ENCODE measurements at places on chromosomes 1 and 21.

GRCh38 chr1:2044510-2045319 is 5.5 kb upstream of the PRKCZ start:
- DNase-seq = no peak

DNA sequence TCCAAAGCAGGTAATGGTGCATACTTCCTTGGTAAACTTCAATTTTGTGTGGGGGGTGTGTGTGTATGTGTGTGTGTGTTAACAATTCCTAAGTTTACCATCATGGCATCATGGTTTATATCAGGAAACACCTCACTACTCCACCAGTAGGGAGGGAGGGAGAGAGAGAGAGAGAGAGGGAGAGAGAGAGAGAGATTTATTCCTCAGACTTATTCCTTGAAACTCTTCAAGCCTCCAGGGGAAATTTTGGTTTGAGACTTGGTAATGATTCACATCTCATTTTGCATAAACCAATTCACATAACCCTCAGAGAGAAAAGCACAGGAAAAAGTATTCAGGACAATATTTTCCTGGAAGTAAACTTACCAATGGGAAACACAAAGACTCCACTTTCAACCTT is 115.0 kb downstream of the TTLL7 start:
- no peak for DNase-seq

DNA sequence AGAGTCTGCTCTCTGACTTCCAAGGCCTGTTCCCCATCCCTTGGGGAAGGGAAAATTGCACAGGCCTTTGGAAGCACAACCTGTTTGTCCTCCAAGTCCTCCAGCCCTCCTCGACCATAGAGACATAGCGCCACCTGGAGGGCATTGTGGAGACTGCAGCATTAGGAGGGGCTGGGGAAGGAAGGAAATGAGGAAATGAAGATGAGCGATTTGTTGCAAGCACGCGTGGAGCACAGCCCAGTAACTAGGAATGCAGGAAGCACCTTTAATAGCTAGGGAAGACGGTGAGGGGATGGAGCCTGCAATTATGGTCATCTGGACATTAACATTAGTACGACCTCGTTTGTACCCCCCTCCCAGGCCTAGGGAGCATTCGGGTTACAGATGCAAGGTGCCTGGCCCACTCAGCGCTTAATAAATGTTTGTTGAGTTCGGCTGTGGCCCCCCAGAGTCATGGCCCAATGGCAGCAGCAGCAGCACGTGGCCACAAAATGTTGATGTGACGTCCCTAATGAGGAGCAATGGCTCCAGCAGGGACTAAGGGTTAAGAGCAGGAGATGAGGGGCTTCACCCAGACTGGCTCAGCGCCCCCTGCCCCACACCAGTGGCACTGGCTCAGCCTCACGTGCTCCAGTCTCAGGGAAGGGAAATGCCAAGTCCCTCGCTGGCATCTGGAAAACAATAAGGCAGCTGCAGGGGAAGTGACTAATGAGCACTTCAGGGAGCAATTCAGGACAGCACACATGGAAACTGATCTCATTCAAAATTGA is 8.0 kb upstream of the CAMK2N1 start:
- peak; percentile 69 for DNase-seq

- no peak for DNase-seq
Observed at GRCh38 chr21:37207441-37208009, 59.6 kb downstream of the VPS26C start.

DNA sequence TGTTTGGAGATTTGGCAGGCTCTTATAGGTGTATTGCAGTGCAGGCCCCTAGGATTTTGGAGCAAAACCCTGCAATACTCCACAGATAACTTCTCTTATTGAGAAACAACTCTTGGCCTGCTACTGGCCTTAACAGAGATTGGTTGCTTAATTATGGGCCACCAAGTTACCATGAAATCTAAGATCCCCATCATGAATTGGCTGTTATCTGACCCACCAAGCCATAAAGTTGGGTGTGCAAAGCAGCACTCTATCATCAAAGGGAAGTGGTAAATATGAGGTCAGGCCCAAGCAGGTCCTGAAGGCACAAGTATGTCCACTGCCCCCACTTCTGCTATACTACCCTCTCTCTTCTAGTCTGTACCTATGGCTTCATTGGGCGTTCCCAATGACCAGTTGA is 130.0 kb upstream of the TNFSF4 start:
- DNase-seq = no peak

- no peak for DNase-seq
Observed at GRCh38 chr1:32122151-32122550, 14.3 kb downstream of the KPNA6 start.

DNA sequence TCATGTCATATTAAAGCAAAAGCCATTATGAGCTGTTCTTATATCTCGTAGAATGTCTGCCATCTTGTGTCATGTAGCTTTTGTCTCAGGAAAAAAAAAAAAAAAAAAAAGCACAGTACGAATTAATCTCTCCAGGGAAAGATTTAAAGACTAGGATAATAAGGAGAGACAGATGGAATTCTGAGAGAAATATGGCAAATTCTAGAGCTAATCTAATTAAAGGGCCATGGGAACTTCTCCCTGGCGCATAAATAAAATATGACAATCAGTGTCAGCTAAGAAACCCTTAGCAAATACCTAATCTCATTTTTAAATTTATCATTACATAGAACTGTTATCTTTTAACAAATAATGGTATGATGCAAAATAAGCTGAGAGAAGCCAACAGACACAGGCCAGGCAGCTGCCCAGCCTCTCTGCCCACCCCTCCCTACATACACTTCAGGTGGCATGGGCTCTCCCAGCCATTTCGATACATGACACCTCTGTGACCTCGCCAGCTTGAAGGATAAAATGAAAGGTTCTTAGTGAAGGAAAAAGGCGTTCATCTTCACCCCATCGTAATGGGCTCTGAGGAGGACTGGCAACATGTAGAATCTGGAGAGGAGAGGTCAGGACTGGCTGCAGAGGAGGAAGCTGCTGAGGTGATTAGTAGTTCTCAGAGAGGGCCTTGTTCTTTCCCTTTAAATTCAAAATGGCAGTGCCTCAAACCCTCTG is 39.8 kb downstream of the DISC1 start:
- no peak for DNase-seq

GRCh38 chr1:64765012-64765411 is 20.1 kb downstream of the RAVER2 start:
- no peak for DNase-seq

- no peak for DNase-seq
Observed at GRCh38 chr1:57671750-57672149, 247.9 kb upstream of the DAB1 start.

DNA sequence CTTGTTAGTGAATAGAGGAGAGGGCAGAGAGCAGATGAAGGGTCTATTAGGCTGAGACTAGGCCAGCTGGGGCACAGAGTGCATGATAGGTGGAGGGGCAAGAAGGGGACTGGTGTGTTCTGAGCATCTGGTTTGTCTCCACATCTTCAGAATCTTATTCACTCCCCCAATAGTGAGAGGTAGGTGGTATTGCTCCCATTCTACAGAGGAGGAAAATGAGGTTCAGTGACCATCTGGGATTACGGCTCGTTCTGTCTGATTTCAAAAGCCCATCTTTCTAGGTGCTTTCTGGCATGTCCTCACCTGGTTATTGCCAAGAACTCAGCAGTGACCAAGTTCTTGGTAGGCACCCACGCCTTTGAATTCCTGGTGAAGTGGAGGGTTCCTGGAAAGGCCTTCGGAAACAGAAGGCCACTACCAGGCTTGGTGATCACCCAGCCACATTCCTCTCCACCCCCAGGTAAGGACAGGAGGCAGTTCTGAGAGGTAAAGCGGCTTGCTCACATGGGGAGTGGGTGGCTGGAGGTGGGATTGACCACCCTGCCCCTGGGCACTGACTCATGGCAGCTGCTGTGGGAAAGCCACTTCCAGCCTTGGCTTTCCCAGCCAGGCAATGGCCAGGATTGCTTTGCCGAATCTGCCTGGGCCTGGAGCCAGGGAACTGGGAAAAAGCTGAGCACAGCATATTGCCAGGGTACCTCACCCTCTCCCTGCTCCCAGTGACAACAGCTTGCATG is 18.8 kb upstream of the CITED4 start:
- no peak for DNase-seq

- no peak for DNase-seq
Observed at GRCh38 chr1:40067851-40068250, 27.3 kb downstream of the CAP1 start.

DNA sequence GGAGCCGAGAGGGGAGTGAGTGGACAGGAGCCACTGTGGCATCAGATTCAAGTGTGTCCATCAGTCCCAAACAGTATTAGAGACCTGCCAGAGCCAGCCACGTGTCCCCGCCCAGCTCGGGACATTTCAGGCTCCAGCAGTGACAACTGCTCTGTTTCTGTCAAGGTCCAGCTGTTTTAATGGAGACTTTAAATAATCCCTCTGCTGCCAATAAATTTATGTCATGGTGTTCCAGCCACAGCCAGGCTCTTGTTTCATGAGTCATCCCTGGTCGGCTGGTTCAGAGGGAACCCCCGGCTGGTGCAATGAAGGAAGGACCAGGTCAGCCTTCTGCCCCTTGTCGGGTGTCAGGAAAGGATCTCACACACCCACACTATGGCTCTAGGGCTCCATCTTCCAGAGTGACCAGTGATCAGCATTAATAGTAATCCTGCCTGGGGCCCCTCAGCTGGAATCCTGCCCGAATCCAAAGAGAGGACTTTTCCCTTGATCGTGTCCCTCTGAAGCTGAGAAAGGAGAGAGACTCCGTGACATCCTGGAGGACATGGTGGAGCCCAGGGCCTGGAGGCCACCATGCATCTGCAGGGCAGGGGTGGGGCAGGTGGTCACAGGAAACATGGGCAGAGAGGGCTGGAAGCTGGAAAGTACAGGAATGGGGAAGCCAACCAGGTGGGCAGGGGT is 197.3 kb downstream of the MATN1 start:
- peak; percentile 56 for DNase-seq

DNA sequence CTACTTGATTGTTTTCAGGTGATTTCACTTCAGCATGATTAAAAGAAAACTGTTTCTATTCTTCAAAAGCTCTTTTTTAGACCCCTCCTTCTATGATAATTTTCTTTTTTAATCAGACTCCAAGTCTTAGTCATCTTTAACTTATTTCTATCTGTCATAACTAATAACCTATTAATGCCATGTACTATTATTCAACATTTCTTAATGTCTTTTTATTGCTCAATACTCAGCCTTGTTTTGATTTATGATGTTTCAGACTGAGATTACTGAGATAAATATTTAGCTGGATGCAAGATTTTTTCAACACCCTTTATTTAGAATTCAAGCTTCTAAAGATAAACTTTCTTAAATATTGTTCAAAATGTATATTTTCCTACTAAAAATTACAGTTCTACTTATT is 53.6 kb downstream of the ATP6V1G3 start:
- no peak for DNase-seq

- DNase-seq = no peak
Observed at GRCh38 chr1:53606651-53607051, 132.3 kb downstream of the GLIS1 start.

DNA sequence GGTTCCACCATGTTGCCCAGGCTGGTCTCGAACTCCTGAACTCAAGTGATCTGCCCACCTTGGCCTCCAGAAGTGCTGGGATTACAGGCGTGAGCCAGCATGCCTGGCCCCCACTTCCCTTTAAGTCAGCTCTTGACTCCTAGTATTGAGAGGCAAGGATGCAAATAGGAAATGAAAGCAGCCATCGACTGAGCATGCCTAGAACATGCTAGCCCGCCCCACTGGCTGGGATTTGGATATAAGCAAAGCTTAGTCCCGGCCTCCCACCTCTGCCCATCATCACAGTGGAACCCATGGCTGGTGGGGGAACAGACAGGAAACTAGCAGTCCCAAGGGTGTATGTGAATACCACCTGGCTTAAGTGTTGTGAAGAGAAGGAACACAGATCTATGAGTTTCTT is 10.5 kb downstream of the C1orf167 start:
- DNase-seq = no peak

GRCh38 chr1:1074631-1075147 is 583 bp upstream of the RNF223 start:
- DNase-seq = no peak

- DNase-seq = no peak
Observed at GRCh38 chr1:43225168-43225567, 44.6 kb upstream of the TMEM125 start.

DNA sequence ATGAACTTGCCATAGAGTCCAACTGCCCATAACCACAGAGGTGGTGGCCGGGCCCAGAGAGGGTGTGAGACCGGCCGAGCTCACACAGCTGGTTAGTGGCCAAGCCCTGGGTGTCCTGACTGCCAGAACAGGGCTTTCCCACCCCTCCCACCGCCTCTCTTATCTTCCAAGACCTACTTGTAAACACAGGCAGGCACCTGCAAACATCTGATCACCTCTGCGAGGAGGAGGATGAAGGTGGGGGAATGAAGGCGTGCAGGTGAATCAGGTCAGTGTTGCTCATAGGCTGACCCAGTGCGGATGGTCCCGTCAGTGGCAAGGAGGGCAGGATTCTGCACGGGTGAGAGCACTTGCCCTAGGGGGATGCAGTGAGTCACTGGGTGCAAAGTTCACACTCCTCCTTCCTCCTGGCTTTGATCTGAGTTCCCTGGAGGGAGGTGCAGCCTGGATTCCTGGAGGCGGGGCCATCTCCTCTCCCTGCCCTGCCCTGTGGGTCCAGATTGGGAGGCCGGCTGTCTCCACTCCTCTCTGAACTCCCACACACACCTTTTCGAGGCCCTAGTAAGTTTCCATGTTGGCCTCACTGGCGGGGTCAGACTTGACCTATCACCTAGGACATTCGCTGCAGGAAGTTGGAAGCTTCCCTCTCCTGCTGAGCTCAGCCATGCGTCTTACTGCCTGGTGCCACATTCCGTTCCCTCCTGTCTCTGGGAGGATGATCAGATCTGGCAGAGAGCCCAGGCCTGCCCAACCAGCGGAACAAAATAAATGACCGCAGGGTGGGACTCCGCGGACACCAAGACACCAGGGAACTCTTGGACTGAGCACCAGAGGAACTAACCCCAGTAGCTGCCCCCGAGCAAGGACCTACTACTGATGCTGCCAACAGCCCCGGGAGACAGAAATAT is 7.3 kb downstream of the UQCRHL start:
- peak; percentile 80 for DNase-seq

DNA sequence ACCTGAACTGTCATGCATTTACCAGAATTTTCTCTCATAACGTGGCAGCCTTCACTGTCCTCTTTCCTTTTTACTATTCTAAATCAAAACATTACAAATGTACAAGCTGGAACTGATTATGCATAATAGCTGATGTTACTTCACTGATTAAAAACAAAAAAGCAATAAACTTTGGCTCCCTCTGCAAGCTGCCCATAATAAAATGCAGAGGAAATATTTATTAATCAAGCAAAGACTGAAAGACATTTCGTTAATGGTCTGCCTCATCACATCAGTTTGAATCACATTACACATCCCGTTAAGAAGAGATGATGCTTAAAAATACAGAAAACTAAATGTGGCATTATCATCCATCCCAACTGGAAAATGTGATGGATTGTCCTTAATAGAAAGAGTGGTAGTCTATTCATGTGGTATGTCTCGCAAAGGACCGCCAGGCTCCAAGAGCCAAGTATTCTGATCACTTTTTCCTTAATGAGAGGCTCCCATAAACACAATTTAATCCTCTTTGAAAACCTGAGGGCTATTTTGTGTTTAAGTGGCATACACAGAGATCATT is 225.3 kb downstream of the RGS7 start:
- DNase-seq = no peak

GRCh38 chr1:211643324-211644212 is 31.9 kb downstream of the NEK2 start:
- no peak for DNase-seq

GRCh38 chr1:230212405-230212936 is 145.4 kb downstream of the GALNT2 start:
- DNase-seq = no peak

GRCh38 chr21:35333831-35334618 is 284.9 kb upstream of the RUNX1 start:
- DNase-seq = no peak

Measured in SW 1271 (cell line).